ENCODE measurements at places on chromosomes 12 and 14.

DNA sequence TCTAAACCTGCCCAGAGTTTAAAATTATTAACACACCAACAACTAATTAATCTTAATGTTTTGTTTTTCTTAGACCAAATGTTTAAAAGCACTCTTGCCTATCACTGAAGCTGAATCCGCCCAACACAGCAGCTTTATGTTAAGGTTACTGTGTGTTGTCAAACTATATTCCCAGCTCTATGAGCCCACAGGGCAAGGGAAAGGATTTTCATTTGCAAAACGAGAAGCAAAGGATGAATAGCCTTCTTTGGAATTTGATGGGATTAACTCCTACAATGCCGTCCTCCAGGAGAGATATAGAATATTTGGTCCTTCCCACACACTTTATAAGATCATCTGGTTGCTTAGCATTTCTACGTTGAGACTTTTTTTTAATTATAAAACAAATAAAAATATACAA, 43.7 kb downstream of the DUSP16 start:
- DNase-seq: no peak

- no peak for DNase-seq
Observed at GRCh38 chr12:47758584-47758833, 171 bp downstream of the RAPGEF3 start.

GRCh38 chr12:98418357-98419075, 96.9 kb upstream of the TMPO start:
- DNase-seq: no peak

DNA sequence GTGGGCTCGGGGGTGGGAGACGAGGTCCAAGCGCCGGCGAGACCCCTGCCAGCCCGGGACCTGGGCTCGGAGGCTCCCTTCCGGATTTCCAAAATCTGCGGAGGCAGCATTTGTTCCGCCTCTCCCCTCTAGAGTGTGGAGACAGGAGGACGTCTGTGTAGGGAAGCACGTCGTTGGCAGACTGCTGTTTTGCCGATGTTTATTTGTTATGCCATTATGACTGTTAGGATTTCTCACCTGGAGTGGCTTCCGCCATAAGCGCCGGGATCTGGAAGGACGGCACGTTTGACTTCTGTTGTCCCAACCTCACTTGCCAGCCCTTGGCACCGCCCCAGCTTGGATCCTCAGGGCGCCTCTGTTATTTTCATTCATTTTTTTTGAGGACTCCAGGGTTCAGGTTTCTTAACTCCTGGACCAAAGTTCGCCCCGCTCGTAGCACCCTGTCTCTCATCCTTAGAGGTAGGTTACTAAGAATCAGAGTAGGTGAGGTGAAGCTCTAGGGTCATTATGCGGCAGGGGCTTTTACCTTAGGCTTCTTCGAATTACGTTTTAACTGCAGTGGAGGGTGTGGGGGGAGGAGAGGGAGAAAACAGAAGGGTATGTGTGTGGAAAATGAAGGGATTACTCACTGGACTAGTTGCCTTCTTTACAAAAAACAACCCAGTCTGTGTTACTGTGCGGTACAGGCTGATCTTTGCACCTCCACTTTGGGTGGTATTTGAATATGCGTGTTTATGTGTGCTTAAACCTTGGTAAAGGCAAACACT, 547 bp upstream of the PYGL start:
- peak; percentile 22 for DNase-seq

GRCh38 chr12:33653362-33653761, 213.7 kb upstream of the SYT10 start:
- no peak for DNase-seq

DNA sequence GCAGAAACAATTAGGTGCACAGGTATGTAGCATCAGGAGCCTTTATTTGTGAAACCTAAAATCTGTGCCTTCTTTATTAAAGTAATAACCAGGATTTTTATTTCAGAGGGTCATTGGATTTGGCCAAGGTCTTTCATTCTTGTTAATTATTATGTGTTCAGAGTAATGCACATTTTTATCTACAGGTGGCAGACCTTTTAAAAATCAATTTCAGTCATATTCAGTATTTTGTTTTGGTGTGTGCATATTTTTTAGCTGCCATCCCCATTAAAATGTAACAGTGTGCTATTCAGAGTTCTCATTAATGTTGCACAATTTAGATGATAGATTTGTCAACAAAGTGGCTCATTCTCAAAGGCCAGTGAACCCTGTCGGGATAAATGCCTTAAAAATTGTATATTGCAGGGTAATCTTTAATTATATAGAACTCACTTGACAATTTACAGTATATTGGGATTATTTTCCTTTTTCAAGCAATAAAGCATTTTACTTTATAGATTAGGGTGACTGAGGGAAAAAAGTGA, 319.3 kb upstream of the SOX5 start:
- DNase-seq: no peak

- no peak for DNase-seq
Observed at GRCh38 chr12:130577351-130577750, 138.7 kb downstream of the RIMBP2 start.

- no peak for DNase-seq
Observed at GRCh38 chr12:52175371-52176350, 16.2 kb downstream of the KRT80 start.

GRCh38 chr12:85057370-85057963, 21.3 kb downstream of the LRRIQ1 start:
- peak; percentile 27 for DNase-seq

DNA sequence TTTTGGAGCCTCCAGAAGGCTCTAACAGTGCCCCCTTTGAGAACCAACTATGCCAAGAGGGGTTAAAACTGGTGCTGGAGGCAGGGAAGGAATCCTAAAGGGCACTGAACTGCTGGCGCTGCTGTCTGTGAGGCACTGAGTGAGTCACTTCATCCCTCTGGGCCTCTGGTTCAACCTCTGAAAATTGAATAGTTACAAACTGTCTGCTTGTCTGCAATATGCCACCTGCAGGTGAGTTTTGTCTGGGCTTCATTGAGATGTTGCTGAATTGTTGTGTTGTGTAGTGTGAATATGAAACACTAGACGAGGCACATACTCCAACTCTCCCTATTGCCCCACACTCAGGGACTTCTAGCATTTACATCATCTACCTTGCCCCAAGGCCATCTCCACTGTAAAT, 68.0 kb downstream of the GRIN2B start:
- DNase-seq: no peak

GRCh38 chr12:82438356-82438755, 80.0 kb downstream of the METTL25 start:
- no peak for DNase-seq

DNA sequence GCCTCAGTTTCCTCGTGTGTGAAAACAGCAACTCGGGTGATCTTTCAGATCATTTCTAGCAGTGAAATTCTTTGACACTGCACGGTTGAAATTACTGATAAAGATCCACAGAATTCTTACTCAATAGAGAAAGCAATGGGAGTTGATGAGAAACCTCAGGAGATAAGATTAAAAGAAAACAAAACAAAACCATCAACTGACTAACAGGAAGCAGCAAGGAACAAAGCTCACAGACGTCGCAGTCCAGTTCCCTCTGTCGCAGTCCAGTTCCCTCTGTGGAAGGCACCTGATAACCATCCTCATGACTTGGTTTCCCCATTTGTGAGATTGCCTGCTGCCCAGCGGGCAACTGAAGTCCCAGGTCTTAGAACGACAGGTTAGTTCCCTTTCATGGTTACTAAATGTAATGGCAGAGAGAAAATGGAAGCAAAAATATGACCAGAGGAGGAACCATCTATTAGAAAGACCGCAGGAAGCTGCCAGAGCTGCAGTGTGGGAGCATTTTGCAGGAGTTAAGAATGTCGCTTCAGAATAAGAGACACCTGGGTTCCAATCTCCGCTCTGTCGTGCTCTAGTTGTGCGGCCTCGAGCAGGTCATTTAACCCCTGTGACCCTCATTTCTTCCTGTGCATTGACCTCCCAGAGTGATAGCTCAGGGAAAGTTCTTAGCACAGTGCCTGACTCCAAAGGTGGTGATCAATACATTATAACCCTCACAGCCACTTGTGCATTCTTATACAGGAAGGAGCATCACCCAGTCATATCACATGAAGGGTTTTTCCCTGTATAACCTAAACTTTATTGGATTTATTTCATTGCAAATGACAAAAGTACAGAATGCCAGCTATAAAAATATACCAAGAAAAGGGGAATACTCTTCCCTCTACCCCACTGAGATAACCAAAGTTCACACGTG, 5.1 kb upstream of the MED13L start:
- DNase-seq: no peak

DNA sequence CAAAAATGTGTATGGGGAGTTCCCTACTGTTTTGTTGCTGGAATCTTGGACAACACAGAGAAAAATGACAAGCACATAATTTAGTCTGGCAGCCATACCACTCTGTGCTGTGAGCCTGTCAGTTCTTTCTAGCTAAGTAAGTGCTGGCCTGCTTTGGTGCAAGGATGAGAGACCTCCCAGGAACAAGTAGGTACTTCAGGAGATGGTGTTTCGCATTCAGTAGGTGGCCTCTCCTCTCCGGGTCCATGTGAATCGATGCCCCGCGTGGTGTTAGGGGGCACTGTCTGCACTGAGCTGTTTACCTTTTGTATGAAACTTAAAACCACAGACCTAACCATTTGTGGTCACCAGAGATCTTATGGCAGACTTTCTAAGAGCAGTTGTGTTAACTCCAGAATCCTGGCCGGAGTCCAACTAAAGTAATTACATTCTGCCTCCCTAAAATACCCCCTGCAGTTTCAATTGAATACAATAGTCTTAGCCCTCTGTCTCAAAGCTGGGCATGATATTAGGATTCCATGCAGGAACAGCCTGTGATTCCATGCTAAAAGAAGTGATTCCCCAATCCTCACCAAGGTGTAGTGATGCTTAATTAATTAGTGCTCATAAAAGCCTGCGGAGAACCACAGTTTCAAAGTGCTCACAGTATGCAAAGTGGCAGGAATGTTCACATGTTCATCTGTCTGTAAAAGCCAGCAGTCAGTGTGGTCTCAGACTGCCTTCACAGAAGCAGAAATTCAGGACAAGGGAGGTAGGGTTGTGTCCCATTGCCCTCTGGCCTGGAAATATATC, 64.2 kb downstream of the LLPH start:
- no peak for DNase-seq

- peak; percentile 31 for DNase-seq
Observed at GRCh38 chr12:54522243-54522642, 24.7 kb downstream of the NCKAP1L start.

GRCh38 chr12:91986084-91986483, 159.6 kb downstream of the BTG1 start:
- no peak for DNase-seq

GRCh38 chr14:26866721-26867120, 268.9 kb upstream of the NOVA1 start:
- no peak for DNase-seq

DNA sequence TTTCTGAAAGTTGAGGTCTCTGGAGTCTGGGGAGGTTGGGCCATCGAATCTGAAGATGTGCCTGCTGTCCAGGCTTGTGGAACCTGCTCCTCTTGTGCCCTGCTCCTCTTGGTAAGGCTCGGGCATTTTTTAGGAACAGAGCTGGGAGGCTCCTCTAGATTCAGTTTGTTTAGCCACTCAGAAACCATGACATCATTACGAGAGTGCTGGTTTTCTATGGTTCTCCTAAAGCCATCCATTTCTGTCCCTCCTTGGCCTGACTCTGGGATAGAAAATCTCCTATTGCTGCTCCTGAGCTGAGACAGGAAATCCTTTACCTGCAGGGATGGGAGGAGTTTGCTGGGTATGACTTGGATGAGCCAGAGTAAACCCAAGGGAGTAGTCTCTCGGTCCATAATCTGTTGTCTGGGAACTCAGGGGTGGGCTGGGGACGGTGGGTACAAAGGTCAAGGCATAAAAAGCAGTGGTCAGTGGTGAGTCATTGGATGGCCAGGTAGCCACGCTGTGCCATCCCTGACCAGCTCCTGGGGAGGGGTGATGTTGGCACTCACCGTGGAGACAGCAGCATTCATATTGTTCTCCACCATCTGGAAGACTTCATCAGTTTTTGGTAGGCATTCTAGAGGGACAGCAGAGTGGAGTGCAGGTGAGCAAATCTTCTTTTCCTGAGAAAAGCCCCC, 2.4 kb upstream of the ADCY4 start:
- no peak for DNase-seq

DNA sequence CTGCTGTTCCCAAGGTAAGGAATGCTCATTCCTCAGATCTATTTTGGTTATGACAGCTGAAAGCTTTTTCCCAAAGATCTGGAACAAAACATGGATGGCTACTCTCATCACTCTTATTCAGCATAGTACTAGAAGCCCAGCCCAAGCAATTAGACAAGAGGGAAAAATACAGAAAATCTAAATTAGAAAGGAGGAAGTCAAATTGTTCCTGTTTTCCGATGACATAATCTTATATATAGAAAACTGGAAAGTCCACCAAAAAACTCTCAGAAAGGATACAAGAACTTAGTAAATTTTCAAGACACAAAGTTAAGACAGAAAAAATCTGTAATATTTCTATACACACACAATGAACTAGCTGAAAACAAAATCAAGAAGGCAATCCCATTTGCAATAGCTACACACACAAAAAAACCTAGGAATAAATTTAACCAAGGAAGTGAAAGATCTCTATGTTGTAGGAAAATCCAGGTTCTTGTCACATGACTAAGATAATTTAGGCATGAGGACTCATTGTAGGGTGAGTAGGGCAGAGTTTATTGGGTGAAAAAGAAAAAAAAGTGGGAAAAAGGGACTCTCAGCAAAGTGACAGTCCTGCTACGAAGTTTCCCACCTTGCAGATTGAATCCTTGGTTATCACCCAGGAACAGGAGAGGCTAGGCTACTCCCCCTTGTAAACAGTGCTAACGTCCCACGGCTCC, 28.6 kb upstream of the KLRB1 start:
- DNase-seq: no peak

DNA sequence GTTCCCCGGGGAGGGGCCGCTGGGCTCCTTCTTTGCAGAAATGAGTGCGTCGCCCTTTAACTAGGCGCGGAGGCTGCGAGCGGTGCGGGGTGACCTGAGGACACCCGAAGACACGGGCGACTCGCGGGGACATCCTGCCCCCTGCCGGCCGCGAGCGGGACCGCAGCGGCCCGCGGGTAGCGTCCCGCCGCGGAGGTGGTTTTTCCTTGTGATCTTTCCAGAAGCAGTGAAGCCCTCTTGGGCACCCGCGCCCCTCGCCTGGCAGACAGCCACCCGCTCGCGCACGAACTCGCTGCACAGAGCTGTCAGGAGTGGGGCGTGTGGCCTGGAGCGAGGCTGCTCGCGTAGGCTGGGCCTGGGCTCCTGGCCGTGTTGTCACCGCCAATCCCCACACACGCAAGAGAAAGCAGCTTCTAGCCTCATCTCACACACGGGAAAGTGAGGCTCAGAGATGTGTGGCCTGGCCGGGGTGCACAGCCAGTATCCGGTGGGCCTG, 67.2 kb downstream of the DIO3 start:
- peak; percentile 83 for DNase-seq

DNA sequence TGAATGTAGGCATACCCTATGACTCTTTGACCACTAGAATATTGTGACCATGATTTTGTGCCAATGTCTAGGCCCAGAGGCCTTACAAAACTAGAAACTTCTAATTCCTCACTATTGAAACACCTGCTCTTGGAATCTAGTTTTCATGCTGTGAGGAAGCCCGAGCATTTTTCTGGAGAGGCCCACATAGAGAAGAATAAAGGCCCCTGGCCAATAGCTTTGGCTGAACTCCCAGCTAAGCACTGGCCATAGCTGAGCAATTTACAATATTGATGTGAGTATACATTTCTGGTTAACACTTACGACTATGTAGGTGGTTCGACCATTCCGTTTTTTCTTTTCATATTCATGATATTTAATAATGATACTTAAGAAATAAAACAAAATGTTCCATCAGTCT, 190.3 kb downstream of the KCNH5 start:
- no peak for DNase-seq

All from activated CD4-positive, alpha-beta T cell treated with anti-CD3 and anti-CD28 coated beads for 48 hours (primary cell).